ENCODE measurements at places on chromosomes 7 and 10.

GRCh38 chr7:13097499-13097898 is 410.1 kb downstream of the ARL4A start:
- no peak for DNase-seq

DNA sequence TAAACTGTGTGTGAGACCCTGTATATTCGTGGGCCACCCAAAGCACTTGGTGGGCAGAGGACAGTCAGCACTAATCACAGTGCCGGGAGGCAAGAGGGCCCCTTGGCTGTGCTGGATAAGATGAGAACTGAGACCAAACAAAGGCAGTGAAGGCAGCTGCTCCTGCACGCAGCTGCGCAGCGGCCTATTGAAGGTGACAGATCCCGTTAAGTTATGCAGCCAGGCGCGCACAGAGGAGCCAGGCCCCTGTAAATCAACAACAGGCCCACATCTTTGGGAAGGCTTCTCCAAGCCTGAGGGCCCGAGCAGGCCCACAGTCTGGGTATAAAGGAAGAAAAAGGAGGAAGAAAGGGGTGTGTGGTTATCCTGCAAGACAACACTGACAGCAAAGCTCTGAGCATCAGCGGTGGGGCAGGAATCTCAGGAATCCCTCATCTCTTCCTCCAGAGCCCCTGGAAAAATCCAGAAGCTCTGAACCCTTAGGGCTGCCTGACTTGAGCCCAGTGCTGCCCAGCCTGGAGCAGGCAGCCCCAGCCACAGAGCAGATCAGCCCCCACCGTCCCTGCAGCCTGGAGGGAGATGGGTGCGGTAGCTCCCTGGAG is 154.2 kb downstream of the ARHGAP12 start:
- DNase-seq, result no peak

DNA sequence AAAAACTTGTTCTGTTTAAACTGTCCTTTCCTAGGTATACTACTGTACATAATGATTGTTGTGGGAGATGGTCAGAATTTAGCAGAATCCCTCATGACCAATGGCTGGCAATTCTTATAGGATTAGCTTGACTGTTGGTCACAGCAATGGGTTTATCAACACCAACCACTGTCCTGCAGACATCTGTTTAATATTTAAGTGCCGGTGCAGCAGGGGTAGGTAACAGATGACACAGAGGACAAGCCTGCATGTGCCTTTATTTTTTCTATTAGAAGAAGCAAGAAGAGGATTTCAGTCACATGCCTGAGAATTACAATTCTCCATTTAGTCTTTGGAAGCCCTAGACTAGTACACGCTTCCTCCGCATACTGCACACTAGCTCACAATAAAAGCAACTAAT is 48.4 kb downstream of the CCDC6 start:
- DNase-seq, result no peak

- DNase-seq, result no peak
Observed at GRCh38 chr10:124465777-124466488, 4.3 kb downstream of the LHPP start.

- DNase-seq, result no peak
Observed at GRCh38 chr7:37394158-37394557, 54.5 kb downstream of the ELMO1 start.

- no peak for DNase-seq
Observed at GRCh38 chr7:93039786-93040185, 78.0 kb downstream of the SAMD9 start.

GRCh38 chr7:85634951-85635350 is 448.1 kb upstream of the SEMA3D start:
- no peak for DNase-seq

GRCh38 chr7:150404172-150404804 is 25.2 kb downstream of the ZNF775 start:
- no peak for DNase-seq

GRCh38 chr10:101525848-101526247 is 62.2 kb downstream of the POLL start:
- DNase-seq, result no peak

- DNase-seq, result no peak
Observed at GRCh38 chr10:101716891-101717659, 22.1 kb upstream of the FBXW4 start.

DNA sequence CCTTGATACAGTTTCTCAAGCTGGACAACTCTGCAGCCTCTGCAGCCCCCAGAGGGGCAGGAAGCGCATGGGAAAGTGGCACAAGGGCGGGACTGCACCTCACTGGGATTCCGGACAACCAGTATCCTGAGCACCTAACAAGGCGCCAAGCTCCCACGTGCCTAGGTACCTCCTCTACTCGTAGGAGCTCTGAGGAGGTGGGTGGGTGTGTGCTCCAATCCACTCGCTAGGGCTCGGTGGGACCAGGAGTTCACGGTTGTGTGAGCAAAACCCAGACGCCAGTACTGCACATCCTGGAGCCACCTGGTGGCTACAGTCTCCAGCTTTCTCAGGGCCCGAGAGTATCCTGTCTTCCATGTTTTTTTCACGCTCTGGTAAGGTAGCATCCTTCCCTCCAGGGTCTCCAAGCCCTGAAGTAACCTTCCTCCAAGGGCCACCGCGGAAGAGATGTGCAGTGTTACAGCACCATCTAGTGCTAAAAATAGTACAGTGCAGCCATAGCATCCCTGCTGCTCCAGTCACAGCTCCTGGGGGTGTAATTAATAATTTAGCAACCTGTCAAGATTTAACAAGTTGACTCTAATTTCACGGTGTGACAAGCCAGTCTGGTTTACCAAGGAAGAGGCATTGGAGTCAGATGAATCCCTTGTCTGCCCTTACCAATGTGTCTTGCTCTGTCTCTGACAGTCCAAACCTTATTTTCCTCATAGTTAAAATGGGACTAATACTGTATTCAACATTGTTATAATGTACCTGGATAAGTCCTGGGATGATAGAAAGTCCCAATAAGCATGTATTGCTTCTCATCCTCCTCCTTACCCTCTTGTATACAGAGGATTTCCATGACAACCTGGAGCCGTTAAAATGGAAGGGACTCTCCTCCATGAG is 70.4 kb downstream of the HERPUD2 start:
- no peak for DNase-seq

DNA sequence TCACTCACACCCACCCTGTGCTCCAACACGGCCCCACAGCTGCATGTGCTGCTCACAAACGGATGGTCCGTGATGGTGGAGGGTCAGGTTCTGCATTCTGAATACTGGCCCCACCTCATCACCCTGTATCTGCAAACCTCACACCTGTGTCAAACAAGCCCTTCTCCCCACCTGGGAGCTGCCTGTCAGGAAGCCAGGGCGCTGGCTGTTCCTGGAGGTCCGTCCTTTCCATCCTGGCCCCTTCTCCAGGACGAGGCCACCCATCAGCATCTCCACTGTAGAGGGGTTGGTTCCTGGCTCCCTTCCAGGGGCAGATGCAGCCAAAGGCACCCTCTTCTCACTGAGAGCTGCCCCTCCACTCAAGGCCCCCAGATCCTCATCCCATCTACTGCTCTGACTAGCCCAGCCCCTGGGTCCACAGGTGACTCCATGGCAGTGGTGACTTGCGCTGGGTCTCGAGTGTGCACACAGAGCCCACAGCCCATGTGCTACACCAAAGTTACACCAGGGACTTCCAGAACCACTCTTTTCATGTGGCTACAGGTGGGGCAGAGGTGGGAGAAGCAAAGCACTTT is 229.4 kb downstream of the TNS3 start:
- no peak for DNase-seq

- DNase-seq, result no peak
Observed at GRCh38 chr7:94190599-94191061, 186.5 kb upstream of the BET1 start.

DNA sequence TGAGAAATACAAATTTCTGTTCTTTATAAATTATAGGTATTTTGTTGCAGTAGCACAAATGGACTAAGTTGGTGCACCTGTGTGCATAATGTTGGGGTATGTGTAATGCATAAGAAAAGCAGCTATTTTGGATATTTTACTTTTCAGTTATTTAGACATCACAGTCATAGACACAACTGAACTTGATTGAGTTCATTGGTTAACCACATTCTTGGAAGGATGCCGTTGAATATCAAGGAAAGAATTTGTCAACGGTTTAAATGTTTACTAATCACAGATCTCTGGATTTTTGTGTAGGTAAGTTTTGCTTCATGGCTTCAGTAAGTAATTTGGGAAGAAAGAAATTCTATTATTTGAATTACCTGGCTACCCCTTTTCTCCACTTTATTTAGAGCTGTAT is 4.1 kb downstream of the OTUD1 start:
- DNase-seq, result no peak

GRCh38 chr7:47416492-47417480 is 165.1 kb downstream of the TNS3 start:
- no peak for DNase-seq

GRCh38 chr10:91566115-91566514 is 66.8 kb downstream of the PPP1R3C start:
- DNase-seq, result no peak

GRCh38 chr7:105830405-105831301 is 45.7 kb downstream of the ATXN7L1 start:
- DNase-seq, result no peak

GRCh38 chr7:124908259-124908658 is 21.4 kb downstream of the POT1 start:
- no peak for DNase-seq
